ENCODE measurements at places on chromosomes 7 and 10.
A peak's percentile ranks its signal among the peaks of the same experiment; 100 is the strongest.

GRCh38 chr10:5719546-5719945, 34.9 kb downstream of the TASOR2 start:
- DNase-seq = no peak

DNA sequence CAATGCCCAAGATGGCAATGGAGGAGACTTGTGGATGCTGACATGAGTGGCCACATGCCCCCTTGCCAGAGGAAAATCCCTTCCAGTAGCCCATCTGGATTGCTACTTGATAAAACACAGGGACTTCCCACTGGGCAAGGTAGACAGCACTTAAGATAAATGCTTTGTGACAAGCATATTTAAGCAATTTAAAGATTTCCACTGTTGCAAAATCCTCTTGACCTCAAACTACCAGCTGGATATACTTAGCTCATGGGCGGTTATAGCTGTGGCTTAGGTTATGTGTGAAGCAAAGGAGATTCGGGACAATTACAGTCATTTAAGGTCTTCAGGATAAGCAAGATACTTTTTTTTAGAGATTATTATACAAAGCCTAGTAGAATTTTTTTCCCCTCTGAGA, 238.1 kb downstream of the BMPER start:
- DNase-seq = no peak

GRCh38 chr7:3370068-3370830, 69.2 kb downstream of the SDK1 start:
- DNase-seq = no peak

- no peak for DNase-seq
Measured at GRCh38 chr10:110057456-110057855, 49.7 kb downstream of the ADD3 start.

DNA sequence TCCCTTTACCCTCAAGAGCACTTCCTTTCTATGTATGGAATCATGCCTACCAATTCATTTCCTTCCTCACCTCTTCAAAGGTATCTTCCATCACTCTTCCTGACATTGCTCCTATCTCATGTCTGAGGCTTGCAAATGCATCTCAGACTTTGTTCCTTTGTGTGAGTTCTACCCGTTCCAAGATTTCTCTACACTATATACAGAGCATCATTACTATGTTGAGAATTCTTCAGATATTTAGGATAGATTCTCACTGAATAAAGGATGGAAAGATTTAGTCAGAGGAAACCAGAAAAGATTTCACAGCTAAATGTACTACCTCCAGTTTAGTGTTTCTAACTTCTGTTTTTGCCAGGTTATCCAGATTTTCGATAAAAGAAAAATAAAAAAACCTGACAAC, 462.7 kb downstream of the PHTF2 start:
- no peak for DNase-seq

- DNase-seq = no peak
Measured at GRCh38 chr10:11063856-11064255, 46.2 kb downstream of the CELF2 start.

GRCh38 chr7:26580711-26581110, 283.7 kb downstream of the SKAP2 start:
- DNase-seq = no peak

DNA sequence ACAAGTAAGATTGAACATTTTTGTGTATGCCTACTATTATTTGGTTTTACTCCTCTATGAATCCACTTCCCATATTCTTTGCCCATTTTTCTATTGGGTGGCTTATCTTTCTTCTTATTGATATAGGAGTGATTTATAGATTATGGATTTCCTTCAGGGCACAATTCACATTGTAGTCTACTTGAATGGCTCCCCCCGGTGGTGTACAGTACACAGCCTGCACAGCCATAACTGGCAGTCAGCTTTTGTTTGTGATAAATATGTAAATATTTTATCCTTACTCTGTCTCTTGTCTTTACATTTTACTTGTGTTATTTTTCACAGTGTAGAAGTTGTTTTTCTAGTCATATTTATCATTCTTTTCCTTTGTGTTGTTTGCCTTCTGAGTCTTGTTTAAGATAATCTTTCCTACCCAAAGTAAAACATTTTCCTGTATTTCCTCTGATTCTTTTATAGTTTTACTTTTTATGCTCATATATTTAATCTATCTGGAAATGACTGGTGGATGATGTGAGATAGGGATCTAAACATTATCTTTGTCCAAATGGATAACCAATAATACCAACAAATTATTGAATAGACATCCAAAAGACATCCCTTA, 23.9 kb upstream of the CALD1 start:
- no peak for DNase-seq

DNA sequence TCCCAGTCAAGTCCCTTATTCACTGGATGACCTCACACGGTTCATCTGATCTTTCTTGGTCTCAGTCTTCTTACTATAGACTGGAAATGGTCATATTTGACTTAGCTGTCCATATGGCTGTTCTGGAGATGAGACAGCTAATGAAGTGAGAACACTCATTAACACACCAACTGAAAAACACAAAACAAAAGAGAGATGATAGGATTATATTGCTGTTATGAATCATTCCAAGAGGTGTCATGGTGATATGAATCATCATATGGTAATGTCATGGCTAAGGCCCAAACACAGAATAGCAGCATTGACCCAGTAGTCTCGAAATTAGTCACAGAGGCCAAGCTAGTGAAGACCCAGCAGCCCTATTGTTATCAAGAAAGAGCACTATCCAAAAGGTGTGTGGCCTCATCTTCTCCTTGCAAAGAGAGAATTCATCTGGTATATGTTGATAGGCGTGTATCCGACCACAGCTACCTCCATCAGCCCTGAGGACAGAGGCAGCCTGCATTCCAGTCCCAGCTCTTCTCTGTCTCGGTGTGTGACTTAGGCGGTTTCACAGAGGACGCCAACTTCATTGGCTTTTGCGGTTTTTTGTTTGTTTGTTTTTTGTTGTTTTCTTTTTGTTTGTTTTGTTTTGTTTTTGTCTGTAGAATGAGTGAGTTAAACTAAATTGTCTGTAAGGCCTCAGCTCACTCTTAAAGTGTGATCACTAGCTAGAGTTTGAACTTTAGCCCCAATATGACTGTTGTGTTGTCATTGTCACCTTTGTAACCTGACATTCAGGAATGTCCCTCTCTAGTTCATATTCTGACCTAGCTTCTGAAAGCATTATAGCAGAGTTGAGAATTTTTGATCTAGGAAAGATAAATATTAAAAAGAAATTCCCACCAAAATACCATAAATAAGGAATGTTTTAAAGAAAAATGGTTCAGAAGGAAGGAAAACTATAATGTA, 97.4 kb upstream of the PDCD4 start:
- no peak for DNase-seq

DNA sequence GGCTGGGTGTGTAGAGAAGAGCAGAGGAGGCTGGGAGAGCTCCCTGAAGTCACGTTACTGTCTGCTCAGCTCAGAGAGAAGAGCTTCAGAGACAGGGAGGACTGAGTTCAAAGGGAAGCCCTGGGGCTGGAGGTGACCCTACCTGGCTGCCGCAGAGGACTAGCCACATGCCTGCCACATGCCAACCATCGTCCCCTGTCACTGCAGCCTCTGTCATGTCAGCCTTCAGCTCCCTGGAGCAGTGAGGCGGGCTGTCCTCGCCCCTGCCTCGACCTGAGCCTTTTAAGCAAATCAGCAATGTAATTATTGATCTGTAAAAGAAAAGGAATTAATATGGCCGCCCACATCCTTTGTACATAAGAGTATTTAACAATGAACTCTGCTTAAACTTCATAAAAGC, 89.3 kb upstream of the RET start:
- no peak for DNase-seq

- DNase-seq = no peak
Measured at GRCh38 chr7:144407266-144407931, 3.9 kb upstream of the NOBOX start.

GRCh38 chr10:43060291-43060690, 16.6 kb upstream of the RET start:
- no peak for DNase-seq

DNA sequence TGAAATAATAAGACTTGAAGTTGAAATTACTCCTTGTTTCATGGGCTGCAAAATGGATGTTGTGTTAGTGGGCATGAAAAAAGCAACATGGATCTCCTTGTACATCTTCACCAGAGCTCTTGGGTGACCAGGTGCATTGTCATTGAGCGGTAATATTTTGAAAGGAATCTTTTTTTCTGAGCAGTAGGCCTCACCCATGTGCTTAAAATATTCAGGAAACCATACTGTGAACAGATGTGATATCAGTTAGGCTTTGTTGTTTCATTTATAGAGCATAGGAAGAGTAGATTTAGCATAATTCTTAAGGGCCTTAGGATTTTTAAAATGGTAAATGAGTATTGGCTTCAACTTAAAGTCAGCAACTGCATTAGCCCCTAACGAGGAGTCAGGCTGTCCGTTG, 15.3 kb downstream of the STAG3 start:
- DNase-seq = no peak

- DNase-seq = no peak
Measured at GRCh38 chr10:35347899-35348608, 11.7 kb downstream of the CCNY start.

GRCh38 chr7:34298492-34299013, 359.5 kb upstream of the NPSR1 start:
- DNase-seq = no peak

- DNase-seq = no peak
Measured at GRCh38 chr7:152862006-152862405, 102.5 kb downstream of the ACTR3B start.

- peak; percentile 90 for DNase-seq
Measured at GRCh38 chr7:36366718-36367560, 22.7 kb upstream of the ANLN start.

DNA sequence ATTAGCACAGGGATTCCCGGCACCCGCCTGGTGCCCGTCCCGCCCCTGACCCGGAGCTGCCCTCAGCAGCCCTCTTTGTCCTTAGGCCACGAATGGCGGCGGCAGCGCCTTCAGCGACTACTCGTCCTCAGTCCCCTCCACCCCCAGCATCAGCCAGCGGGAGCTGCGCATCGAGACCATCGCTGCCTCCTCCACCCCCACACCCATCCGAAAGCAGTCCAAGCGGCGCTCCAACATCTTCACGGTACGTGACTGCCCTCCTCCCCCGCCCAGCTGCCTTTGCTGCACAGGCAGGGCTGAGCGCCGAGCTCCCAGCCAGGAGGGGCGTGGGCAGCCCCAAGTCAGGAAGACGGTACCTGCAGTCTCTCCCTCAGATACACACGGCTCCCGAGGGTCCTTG, 33.6 kb downstream of the AGAP3 start:
- no peak for DNase-seq

GRCh38 chr7:33355386-33355785, 226.0 kb downstream of the BBS9 start:
- DNase-seq = no peak

GRCh38 chr7:87506246-87507180, 31.0 kb upstream of the ABCB4 start:
- no peak for DNase-seq

DNA sequence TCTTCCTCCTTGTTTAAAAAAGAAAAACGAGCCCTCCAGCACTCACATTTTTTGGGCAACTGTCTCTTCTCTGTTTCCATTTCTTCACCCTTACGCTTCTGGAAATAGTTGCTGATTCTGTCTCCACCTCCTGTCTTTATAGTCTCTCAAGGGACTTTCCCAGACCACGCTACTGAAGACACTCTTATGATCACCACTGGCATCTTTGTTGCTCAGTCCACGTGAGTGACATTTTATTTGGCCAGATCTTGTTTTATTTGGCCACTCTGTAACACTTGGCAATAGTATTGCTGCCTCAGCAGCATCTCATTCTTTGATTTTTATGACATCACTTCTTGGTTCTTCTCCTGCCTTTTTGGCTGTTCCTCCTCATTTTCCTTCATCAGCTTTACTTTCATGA, 21.6 kb upstream of the NME8 start:
- no peak for DNase-seq

- DNase-seq = no peak
Measured at GRCh38 chr7:18191862-18192625, 164.4 kb upstream of the PRPS1L1 start.

- DNase-seq = no peak
Measured at GRCh38 chr10:85407088-85407487, 959.5 kb downstream of the GRID1 start.

- no peak for DNase-seq
Measured at GRCh38 chr7:54837761-54838160, 78.8 kb upstream of the SEC61G start.

- DNase-seq = no peak
Measured at GRCh38 chr10:119783665-119784027, 57.8 kb downstream of the INPP5F start.

- no peak for DNase-seq
Measured at GRCh38 chr10:126215746-126216631, 172.3 kb downstream of the ADAM12 start.

Measured in stimulated activated CD4-positive, alpha-beta T cell treated with anti-CD3 and anti-CD28 coated beads, Interleukin-4, amount 100 ng/mL, for 4 hours (primary cell).